Thoracic aorta (tissue), 2 donors: ENCODE measurements at places on chromosomes 2 and 18.
A peak's percentile ranks its signal among the peaks of the same experiment; 100 is the strongest.

DNA sequence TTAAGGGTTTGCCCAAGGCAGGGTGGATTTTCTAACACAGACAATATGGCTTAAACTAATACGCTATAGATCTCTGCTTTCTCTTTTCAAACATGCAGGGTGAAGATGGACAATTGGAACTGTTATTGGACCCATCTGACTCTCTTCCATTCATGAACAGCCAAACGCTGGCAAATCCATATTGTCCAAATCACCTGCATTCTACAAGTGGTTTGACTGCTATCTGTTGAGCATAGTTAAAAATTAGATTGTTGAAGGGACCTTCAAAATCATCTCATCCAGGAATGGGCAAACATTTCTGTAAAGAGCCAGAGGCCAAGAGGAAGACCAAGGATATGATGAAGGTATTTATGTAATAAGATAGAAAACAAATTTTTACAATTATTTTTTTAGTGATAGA, 65.6 kb downstream of the EPHA4 start:
- no peak for DNase-seq

DNA sequence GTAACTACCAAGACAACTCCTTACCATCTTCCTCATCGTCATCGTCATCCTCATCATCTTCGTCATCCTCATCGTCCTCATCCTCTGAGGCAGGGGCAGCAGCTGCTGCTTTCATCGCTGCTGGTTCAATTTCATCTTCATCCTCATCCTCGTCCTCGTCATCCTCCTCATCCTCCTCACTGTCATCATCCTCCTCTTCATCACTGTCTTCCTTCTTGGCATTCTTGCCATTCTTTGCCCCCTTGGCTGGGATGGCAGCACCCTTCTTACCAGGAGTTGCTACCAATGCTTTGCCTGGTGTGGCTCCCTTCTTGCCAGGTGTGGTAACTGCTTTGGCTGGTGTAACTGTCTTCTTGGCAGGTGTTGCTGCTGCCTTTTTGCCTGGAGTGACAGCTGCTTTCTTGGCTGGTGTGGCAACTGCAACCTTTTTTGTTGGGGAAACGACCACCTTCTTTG, 2.7 kb downstream of the NCL start:
- no peak for DNase-seq

DNA sequence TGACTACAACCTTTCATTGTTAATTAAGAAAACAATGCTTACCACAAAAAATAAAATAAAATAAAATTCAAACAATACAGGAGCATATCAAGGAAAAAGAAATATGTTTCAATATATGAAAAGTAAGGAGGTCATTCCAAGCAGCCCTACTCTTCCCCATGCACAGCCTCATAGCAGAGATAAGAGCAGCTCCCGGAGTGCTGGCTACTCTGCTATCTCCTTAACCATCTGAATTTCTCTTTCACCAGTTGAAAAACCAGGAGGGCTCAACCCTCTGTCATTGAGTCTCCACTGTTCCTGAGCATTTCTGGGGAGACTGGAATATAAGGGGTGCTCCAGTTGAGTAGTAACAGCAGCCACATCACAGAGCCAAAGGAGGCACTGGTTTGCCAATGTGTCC, 201.4 kb downstream of the TCF4 start:
- no peak for DNase-seq

DNA sequence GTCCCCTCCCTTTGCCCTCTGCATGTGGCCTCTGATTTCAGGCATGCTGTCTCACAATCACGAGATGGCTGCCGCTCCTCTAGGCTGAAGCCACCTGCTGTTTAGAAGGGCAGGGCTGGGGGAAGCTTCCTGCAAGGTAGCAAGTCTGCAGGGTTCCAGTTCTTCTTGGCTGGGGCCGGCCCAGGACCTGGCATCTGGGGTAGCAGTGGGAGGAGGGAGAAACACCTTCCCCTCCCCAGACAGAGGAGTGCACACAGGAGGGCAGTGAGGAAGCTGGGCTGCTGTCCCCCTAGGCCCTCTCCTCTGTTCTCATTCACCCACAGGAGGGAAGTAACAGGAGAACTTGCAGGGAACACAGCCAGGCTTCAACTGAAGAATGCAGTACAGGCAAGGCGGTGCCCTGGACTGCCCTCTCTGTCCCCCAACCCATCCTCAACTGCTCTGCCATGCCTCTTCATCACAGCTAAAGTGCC, 345.9 kb upstream of the HS6ST1 start:
- no peak for DNase-seq

DNA sequence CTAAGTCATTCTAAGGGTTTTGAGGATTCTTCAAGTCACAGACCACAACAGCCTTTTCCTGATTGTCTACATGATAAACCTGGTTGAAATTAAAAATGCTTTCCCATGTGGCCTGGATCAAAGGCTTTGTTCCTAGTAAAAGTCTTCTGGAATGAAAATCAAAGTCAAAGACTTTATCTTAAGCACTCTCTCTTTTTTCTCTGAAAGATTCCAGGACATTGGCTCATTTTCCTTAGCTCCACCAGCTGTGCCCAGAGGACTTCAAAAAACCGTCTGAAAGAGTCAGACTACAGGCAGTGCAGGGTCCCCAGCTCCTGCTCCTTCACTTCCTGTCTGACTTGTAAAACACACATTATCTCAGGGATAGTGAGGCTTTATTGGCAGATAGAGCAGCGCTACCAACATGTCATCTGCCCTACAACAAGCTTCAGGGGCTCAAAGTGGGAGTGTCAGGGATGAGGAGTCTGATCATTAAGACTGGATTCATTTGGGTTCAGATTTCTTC, 148.2 kb downstream of the ESCO1 start:
- DNase-seq: no peak

- DNase-seq: no peak
Observed at GRCh38 chr2:9113262-9113661, 93.3 kb upstream of the ASAP2 start.

GRCh38 chr2:211387734-211388133, 831.3 kb downstream of the CPS1 start:
- DNase-seq: no peak

DNA sequence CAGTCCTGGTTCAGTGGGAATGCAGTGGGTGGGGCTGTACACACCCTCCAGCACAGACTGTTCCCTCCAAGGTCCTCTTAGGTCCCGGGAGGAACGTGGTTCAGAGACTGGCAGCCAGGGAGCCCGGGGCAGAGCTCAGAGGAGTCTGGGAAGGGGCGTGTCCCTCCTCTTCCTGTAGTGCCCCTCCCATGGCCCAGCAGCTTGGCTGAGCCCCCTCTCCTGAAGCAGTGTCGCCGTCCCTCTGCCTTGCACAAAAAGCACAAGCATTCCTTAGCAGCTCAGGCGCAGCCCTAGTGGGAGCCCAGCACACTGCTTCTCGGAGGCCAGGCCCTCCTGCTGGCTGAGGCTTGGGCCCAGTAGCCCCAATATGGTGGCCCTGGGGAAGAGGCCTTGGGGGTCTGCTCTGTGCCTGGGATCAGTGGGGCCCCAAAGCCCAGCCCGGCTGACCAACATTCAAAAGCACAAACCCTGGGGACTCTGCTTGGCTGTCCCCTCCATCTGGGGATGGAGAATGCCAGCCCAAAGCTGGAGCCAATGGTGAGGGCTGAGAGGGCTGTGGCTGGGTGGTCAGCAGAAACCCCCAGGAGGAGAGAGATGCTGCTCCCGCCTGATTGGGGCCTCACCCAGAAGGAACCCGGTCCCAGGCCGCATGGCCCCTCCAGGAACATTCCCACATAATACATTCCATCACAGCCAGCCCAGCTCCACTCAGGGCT, 17.5 kb upstream of the FAHD2A start:
- no peak for DNase-seq

- DNase-seq: no peak
Observed at GRCh38 chr2:96356889-96357288, 21.3 kb downstream of the NCAPH start.

DNA sequence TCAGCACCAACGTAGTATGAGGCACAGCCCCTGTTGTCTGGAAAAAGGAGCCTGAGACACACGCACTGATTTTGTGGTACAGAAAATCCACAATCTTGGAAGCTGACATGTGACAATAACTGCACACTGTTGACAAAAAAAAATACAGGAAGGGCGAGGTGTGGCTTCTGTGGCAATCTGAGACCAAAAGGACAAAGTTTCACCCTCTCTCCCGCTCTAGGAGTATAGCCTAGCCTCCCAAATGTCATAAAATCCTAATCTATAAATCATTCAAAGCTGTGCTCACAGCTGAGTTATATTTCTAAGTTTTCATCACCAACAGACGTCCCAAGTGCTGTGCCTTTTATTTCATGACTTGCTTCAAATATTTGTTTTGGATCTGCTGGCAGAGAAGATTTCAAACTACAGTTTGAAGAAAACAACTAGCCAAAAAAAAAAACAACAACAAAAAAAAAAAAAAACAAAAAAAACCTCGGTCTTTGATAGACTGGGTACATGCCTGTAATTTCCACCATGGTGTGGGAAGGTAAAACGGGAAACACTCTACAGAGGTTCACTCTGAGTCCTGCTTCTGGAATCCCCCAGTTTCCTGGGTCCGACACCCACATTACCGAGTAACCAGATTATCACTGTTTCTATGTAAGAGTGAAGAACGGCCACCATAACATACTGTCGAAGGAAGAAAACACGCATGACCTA, 61.0 kb downstream of the C2orf76 start:
- no peak for DNase-seq

GRCh38 chr18:13392029-13392750, 173.6 kb downstream of the LDLRAD4 start:
- DNase-seq: no peak

GRCh38 chr2:217606296-217606695, 396.5 kb downstream of the TNS1 start:
- DNase-seq: no peak

- no peak for DNase-seq
Observed at GRCh38 chr2:110115291-110116032, at the start of gene MALL. MALL (minus strand) TSS chr2:110115822; CDS start chr2:110115792, 30 bp downstream.

- DNase-seq: no peak
Observed at GRCh38 chr18:48348739-48349138, 60.4 kb downstream of the ZBTB7C start.

- no peak for DNase-seq
Observed at GRCh38 chr2:226317970-226318369, 481.6 kb downstream of the IRS1 start.

- DNase-seq: no peak
Observed at GRCh38 chr2:233892793-233893192, 24.4 kb upstream of the TRPM8 start.

GRCh38 chr2:120758181-120759144, 22.8 kb downstream of the GLI2 start:
- DNase-seq: no peak

- no peak for DNase-seq
Observed at GRCh38 chr2:54701029-54701428, 22.4 kb upstream of the EML6 start.

- DNase-seq: no peak
Observed at GRCh38 chr2:15728245-15728938, 136.7 kb downstream of the DDX1 start.

- DNase-seq: no peak
Observed at GRCh38 chr18:62346333-62347088, 21.4 kb downstream of the TNFRSF11A start.

GRCh38 chr2:201366146-201366545, 9.0 kb upstream of the FLACC1 start:
- no peak for DNase-seq

- no peak for DNase-seq
Observed at GRCh38 chr2:10877651-10878111, 34.1 kb upstream of the KCNF1 start.

DNA sequence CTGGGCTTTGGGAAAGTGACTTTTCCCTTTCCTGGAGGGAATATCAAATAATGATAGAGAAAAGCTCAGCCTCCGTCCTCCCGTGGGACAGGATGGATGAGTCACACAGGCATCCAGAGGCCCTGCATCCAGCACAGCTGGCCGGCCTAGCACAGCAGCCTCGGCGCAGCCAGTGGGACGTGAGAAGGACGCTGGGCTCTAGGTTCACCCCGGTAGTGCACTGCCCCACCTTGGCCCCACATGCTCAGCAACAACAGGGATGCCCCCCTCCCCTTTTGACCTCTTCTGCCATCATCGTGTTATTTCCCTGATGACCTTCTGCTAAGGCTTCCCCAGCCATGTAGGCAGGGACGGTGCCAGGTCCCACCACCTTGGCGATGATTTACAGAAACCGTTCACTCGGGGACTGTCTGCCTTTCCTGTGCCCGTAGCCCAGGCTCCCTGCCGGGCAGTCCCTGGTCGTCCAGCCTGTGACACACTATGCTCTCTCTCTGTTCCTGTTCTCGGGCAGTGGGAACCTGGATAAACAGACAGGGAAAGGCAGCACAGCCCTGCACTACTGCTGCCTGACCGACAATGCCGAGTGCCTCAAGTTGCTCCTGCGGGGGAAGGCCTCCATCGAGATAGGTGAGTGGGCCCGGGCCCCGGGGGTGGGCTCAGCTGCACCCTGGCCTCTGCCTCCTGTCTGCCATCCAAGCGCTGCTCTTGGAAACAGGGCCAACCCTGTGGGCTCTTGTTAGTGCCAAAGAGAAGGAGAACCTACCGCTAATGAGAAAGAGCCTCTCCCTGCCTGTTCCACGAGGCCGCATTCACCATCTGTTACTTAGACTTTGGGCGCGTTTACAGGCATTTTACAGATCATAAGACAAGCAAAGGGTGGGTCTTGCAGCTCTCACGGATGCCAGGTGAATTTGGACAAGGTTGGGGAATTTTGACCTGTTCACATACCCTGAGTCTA, 44.6 kb downstream of the ITGB1BP1 start:
- peak; percentile 26 for DNase-seq

GRCh38 chr2:20595439-20596192, 55.3 kb downstream of the HS1BP3 start:
- no peak for DNase-seq

DNA sequence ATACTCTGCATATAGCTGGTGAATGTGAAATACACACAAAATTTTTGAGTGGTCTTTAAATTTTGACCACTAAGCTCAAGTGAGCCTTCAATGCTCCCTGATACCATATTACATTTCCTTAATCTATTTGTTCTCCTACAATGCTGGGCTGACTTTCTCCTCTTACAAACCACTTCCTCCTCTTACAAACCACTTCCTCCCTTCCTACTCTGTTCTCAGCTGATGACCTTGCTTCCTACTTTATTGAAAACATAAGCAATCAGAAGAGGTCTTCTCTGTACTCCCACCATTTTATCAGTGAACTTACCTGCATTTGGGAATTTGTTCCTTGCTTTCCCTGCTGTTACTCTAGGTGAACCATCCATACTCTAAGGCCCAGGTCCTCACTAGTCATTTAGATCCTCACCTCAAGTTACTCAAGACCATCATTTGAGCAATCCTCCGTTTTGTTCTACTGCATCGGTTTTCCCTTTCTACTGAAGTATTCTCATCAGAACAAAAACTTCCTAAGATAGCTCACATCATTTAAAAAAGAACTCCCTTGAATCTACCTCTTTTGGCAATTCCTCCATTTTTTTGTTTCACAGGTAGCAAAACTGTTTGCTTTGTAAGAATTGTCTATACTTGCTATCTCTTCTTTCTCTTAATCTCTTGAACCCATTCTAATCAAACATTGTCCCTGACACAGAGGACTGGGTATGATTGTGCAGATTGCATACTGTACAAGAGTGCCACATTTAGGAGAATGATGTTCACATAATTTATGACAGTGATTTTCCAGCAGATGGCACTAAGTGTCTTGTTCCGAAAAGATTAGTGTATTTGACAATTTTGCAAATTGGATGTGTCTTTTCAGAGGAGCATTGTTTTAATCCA, 96.5 kb downstream of the EPB41L5 start:
- no peak for DNase-seq
